ENCODE measurements at places on chromosomes 6 and 20.

DNA sequence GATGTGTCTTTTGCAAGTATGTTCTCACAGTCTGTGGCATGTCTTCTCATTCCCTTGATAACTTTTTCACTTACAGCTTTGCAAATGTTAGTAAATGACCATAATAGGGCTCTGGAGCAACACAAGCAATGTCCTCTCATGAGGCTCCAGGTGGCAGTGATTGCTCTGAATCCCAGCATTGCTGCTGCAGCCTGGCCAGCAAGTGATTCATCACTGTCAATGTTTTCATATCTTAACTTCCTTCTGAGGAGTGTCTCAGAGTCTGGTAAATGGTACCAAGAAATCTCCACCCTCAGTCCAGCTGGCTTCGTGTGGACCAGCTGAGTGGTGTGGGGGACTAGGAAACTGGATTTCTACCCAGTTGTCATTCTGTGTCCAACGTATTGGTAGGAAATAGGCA is 139.6 kb downstream of the MYLK4 start:
- peaks cover 13% of the 10 kb centered on the region for H3K4me1 ChIP-seq
- peaks cover 4% of the 10 kb centered on the region for H3K36me3 ChIP-seq
- DNase-seq = no peak
- H3K4me3 ChIP-seq = no peak overlapping the region

GRCh38 chr6:112149719-112150263 is 62.4 kb downstream of the FAM229B start:
- H3K27ac ChIP-seq = no peak overlapping the region
- no peaks in the 10 kb centered on the region for H3K27me3 ChIP-seq
- H3K36me3 ChIP-seq = no peaks in the 10 kb centered on the region
- no peaks in the 10 kb centered on the region for H3K4me1 ChIP-seq
- no peak overlapping the region for H3K4me3 ChIP-seq

GRCh38 chr6:148146717-148147462 is 195.7 kb upstream of the SASH1 start:
- no peak overlapping the region for H3K27ac ChIP-seq
- H3K27me3 ChIP-seq = no peaks in the 10 kb centered on the region
- no peaks in the 10 kb centered on the region for H3K36me3 ChIP-seq

- no peaks in the 10 kb centered on the region for H3K36me3 ChIP-seq
- H3K4me3 ChIP-seq = no peak overlapping the region
- H3K4me1 ChIP-seq = no peaks in the 10 kb centered on the region
- peaks cover 1% of the 10 kb centered on the region for H3K27me3 ChIP-seq
Measured at GRCh38 chr6:150202404-150202803, 59.6 kb downstream of the PPP1R14C start.

DNA sequence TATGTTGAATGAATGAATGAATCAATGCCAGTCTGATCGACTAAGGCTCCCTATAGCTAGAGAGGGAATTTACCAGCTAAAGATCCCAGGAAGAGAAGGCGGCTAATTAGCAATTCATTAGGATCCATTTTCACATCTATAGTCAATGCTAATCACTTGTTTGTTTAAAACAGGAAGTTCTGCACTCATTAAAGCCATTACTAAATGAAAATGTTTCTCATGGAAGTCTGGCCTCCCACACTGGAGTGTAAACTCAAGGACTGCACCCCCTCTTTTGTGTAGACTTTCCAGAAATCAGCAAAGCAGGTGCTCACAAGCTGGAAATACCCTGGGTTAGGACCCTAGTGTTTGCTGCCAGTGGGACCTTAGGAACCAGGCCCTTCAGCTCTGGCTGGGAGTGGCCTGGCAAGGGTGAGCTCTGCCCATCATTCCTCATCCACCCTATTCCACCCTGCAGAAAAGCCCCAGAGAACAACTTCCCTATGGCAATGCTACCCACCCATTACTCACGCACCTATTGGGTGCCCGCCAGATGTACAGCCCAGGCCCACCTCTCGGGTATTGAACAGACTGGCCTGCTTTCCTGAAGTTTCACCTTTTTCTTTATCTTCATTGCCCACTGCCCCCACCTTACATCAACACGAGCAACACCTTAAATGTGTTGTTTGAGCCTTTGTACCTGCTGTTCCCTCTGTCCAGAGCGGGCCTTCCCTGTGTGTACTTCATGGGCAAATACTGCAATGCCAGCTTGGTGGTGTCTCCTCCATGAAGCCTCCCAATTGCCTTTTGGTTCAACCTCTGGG is 60.8 kb downstream of the TTI1 start:
- H3K4me3 ChIP-seq = no peak overlapping the region
- DNase-seq = no peak
- no peak overlapping the region for H3K27ac ChIP-seq
- no peaks in the 10 kb centered on the region for H3K36me3 ChIP-seq
- H3K27me3 ChIP-seq = peaks cover 10% of the 10 kb centered on the region

DNA sequence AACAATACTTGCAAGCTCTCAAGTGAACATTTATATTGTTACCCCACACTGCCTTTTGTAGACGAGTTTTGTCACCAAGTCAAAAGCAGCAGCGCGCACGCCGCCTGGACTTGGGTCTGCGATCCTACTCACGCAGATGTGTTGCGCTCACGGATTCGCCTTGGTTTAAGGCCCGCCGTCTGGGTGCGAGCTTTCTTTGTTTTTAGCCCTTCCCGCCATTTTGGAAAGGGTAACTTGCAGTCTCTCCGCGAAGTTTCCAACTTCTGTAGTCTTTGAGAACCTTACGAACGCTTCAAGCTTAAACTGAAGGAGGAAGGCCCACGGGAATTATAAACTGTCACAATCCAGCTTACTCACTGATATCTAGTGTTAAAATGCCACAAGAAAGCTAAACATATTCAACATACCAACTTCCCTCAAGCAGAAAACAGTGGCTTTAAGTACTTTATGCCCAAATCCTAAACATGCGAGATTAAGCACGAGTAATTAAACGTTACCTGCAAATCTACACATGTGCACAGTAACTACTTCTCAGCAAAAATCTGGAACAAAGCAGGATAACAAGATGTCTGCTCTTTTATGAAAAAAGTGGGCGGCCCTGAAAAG is 80.4 kb upstream of the BTN3A2 start:
- peaks cover 5% of the 10 kb centered on the region for H3K36me3 ChIP-seq
- H3K4me1 ChIP-seq = peaks cover 21% of the 10 kb centered on the region
- peak; percentile 36 for DNase-seq
- H3K27me3 ChIP-seq = peaks cover 26% of the 10 kb centered on the region
- H3K27ac ChIP-seq = peak overlapping the region; percentile 98
- H3K4me3 ChIP-seq = peak overlapping the region; percentile 96

DNA sequence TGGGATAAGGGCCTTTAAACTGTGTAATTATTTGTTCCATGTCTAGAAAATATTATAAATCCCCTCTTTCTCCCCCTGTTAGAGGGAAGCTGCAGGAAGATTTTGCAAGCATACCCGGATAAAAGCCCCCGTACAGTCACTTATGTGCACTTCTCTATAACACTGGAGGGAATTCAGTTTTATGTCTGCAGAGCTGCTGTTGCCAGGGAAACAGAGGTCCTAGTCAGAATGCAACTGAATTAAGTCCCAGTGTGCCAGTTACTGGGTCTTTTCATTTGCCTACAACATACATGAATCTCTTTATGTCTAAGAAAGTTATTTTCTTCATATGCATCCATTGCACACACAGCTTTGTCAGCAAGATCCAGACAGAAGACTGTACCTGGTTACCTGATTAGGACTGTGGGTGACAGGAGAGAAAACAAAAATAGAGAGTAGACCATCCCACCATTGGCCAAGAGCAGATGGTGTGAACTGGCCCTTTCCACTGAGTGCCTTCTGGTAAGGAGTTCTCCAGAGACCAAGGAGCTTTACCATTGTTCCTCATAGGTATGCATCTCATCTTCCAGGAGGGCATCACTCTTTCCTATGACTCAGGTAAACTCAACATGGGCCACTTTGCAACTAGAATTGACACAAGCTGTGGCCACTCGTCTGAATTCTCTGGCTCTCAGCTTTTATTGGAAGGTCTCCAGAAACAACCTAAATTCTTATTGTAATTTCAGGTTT is 180.8 kb upstream of the PHACTR1 start:
- H3K27me3 ChIP-seq = peaks cover 1% of the 10 kb centered on the region
- H3K4me3 ChIP-seq = no peak overlapping the region
- no peak for DNase-seq

GRCh38 chr20:59495894-59496510 is 108.3 kb upstream of the PHACTR3 start:
- H3K27me3 ChIP-seq = peaks cover 4% of the 10 kb centered on the region
- DNase-seq = peak; percentile 83
